Purkinje cell (primary cell): ENCODE measurements at places on chromosomes 7 and 10. TPM values are rescaled to one million over a fixed set of nuclear protein-coding genes. Genes with fewer than 3 reads are reported as not detected.

Gene CYP3A4
- polyA plus RNA-seq = not detected in 2 replicates

Gene MIOS
- 15.8 and 19.1 TPM in 2 replicates for polyA plus RNA-seq

Gene MMD2
- polyA plus RNA-seq = 0.27 and 1.4 TPM in 2 replicates

Gene ERCC6
- 43.5 and 52.9 TPM in 2 replicates for polyA plus RNA-seq
